Tibial nerve (tissue), 4 donors: ENCODE measurements at places on chromosomes 4 and X. TPM values are rescaled to one million over a fixed set of nuclear protein-coding genes. Genes with fewer than 3 reads are reported as not detected.

DNA sequence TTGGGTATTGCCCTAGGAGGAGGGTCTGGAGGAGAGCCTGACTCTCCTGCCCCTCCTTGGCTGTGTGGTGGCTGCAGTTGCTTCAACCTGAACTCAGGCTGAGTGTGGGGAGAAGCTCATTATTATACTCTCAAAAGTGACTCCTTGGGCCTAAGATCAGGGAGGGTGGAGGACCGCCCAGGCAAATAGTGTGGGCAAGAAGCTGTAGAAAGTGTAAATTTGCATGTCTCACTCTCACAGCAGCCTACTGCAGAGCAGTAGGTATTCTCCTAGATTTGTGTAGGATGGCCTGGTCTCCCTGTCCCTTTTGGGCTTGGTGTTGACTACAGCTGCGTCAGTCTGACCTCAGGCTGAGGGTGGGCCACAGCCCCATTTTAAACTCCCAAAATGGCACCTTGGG is 156.1 kb downstream of the ZNF330 start:
- no peak for DNase-seq
- H3K27me3 ChIP-seq, result no peaks in the 10 kb centered on the region
- no peaks in the 10 kb centered on the region for H3K4me1 ChIP-seq
- H3K36me3 ChIP-seq, result no peaks in the 10 kb centered on the region

DNA sequence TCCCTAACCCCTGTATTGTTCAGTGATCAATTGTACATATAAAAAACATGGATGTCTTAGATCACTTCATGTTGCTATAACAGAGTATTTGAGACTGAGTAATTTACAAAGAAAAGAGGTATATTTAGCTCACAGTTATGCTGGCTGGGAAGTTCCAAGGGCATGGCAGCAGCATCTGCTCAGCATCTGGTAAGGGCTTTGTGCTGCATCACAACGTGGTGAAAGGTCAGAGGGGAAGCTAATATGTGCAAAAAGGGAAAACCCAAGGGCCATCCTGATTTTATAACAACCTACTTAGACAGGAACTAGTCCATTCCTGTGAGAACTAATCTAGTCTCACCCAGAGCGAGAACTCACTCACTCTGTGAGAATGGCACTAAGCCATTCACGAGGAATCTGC is 128.2 kb upstream of the OTUD4 start:
- no peaks in the 10 kb centered on the region for H3K4me1 ChIP-seq
- no peaks in the 10 kb centered on the region for H3K27me3 ChIP-seq
- no peaks in the 10 kb centered on the region for H3K36me3 ChIP-seq
- no peak overlapping the region for H3K4me3 ChIP-seq

DNA sequence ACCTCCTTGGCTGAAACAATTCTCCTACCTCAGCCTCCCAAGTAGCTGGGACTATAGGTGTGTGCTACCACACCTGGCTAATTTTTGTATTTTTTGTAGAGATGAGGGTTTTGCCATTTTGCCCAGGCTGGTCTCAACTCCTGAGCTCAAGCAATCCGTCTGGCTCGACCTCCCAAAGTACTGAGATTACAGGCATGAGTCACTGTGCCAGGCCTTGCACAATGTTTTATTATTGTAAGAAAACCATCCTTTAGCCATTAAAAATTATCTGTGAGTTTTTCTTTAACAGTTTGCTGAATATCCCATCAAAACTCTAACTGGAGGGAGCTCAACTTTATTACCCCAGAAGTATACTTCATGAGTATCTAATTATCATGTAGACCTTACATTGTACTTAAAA is 900.3 kb downstream of the PCDH7 start:
- no peak overlapping the region for H3K4me3 ChIP-seq
- no peaks in the 10 kb centered on the region for H3K4me1 ChIP-seq
- H3K36me3 ChIP-seq, result no peaks in the 10 kb centered on the region
- H3K27me3 ChIP-seq, result no peaks in the 10 kb centered on the region
- no peak for DNase-seq

- no peak for DNase-seq
- no peaks in the 10 kb centered on the region for H3K4me1 ChIP-seq
- H3K27ac ChIP-seq, result no peak overlapping the region
- no peak overlapping the region for H3K4me3 ChIP-seq
- no peaks in the 10 kb centered on the region for H3K27me3 ChIP-seq
- no peaks in the 10 kb centered on the region for H3K36me3 ChIP-seq
Measured at GRCh38 chrX:97260679-97261078, 377.0 kb downstream of the RPA4 start.

DNA sequence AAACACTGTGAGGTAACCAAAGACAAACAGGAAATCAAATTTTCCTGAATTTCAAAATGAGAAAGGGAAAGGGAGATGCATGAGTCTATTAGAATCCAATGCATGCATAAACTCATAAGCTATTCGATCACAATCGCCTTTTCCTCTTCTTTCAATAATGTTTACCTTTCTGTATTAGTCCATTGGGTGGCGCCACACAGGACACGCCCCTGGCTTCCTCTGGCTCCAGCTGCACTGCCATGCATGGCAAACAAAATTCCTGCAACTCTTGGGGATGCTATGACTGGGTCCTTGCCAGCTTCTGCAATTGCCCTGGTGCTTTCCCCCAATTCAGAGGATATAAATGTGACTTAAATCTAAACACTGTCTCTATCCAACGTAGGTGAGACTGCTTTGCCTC is 424.5 kb upstream of the PCDH7 start:
- H3K4me1 ChIP-seq, result no peaks in the 10 kb centered on the region
- no peaks in the 10 kb centered on the region for H3K36me3 ChIP-seq
- DNase-seq, result no peak
- no peak overlapping the region for H3K4me3 ChIP-seq

DNA sequence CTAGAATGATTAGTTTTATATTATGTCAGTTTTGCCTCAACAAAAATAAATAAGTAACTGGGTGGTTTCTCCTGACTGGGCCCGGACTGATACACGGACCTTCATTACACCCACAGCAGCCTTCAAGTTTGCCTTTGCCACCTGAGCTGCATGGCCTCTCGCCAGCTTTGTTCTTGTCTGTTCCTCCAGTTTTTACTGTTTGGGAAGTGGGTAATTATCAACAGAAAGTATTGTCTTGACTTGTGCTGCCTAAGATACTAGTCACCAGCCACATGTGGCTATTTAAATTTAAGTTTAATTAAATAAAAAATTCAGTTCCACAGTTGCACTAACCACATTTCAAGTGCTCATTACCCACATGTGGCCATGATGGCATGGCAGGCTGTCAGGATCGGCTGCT is 74.7 kb upstream of the INTU start:
- no peaks in the 10 kb centered on the region for H3K27me3 ChIP-seq
- no peaks in the 10 kb centered on the region for H3K36me3 ChIP-seq
- H3K27ac ChIP-seq, result no peak overlapping the region
- no peak overlapping the region for H3K4me3 ChIP-seq
- no peak for DNase-seq
- no peaks in the 10 kb centered on the region for H3K4me1 ChIP-seq

- H3K27ac ChIP-seq, result no peak overlapping the region
- H3K4me3 ChIP-seq, result peak overlapping the region; percentile 62
- no peaks in the 10 kb centered on the region for H3K27me3 ChIP-seq
- H3K36me3 ChIP-seq, result no peaks in the 10 kb centered on the region
Measured at GRCh38 chrX:101347859-101348451, 587 bp downstream of the TIMM8A start.

RAB41 gene
- total RNA-seq, result not detected

- no peak for DNase-seq
- H3K27ac ChIP-seq, result peak overlapping the region; percentile 80
- H3K4me1 ChIP-seq, result peaks cover 55% of the 10 kb centered on the region
- no peaks in the 10 kb centered on the region for H3K27me3 ChIP-seq
Measured at GRCh38 chr4:119046263-119046662, 89.4 kb upstream of the MYOZ2 start.

DNA sequence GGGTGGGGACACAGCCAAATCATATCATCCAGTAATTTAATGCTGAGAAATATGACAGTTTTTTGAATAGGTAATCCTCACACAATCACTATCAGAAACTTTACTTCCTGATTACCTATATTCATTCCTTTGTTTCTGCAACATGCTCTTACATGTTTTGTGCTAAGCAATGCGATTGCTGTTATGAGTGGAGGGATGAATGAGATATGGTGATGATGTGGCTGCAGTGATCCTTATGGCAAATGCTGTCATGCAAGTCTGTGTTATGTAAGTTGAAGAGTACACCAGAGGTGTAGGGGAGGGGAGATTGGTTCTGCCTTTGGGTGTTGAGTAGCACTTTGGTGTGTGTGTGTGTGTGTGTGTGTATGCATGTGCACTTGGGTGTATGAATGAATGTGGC is 14.6 kb downstream of the HERC3 start:
- H3K27me3 ChIP-seq, result no peaks in the 10 kb centered on the region
- H3K4me1 ChIP-seq, result peaks cover 20% of the 10 kb centered on the region
- H3K27ac ChIP-seq, result no peak overlapping the region
- H3K4me3 ChIP-seq, result no peak overlapping the region
- no peak for DNase-seq

GRCh38 chr4:6767386-6767747 is 15.2 kb upstream of the KIAA0232 start:
- H3K4me1 ChIP-seq, result peaks cover 11% of the 10 kb centered on the region
- no peak overlapping the region for H3K27ac ChIP-seq
- H3K27me3 ChIP-seq, result no peaks in the 10 kb centered on the region
- no peaks in the 10 kb centered on the region for H3K36me3 ChIP-seq
- no peak for DNase-seq

GRCh38 chr4:13328591-13328990 is 155.5 kb downstream of the RAB28 start:
- no peaks in the 10 kb centered on the region for H3K4me1 ChIP-seq
- no peak for DNase-seq
- no peaks in the 10 kb centered on the region for H3K27me3 ChIP-seq

DNA sequence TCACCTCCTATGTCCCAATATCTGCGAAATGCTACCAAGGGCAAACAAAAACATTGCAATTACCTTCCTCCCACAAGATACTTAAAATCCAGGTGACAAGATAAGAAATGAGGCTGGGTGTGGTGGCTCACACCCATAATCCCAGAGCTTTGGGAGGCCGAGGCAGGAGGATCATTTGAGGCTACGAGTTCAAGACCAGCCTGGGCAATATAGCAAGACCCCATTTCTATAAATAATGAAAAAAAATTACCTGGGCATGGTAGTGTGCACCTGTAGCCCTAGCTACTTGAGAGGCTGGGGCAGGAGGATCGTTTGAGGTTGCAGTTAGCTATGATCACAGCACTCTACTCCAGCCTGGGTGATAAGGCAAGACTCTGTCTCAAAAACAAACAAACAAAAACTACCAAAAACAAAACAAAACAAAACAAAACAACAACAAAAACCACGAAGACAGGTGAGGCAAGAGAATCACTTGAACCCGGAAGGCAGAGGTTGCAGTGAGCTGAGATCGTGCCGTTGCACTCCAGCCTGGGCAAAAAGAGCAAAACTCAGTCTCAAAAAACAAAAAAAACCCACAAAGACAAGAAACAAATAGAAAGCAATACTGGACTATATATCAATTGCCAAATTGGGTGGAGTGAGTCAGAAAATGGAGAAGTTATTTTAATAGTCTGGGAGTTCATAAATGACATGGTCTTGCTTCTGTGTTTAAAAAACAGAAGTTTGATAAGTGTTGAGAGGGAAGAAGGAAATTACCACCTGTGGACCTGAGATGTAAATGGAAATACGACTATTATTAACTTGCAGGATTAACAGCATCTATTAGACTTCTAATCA is 176.5 kb downstream of the FBXW7 start:
- no peaks in the 10 kb centered on the region for H3K27me3 ChIP-seq
- H3K27ac ChIP-seq, result no peak overlapping the region
- H3K4me1 ChIP-seq, result peaks cover 39% of the 10 kb centered on the region

DNA sequence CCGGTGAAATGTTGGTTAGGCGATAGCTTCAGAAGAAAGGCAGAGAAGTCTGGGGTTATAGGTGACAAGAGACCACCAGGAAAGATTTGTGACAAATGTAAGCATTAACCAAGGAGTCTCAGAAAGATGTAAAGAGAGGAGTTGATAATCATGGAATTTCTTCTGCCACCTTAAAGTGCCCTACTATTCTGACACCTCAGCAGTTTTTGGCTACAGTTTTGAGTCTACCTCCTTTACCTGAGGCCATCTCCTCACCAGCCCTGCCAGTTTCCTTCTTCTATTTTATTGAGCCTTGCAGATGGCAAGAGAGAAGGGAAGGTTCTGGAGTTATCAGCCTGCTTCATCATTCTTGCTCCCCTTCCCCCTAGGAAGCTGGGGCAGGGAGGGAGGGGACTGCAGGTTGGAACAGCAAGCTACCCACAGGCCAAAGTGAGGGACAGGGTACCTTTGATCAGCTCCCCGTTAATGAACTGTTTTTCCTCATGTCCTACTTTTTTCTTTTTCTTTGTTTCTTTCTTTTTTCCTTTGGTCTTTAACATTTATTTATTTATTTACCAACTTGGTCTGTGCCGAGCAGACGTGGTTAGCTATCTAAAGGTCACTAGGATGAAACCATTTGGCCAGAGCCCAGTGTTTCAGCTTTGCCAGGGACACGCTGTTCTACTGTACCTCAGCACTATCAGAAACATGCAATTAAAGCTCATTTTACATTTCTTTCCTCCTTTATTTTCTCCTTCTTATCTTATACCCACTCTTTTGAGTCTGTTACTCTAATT is 438.7 kb upstream of the AR start:
- H3K27ac ChIP-seq, result no peak overlapping the region
- H3K36me3 ChIP-seq, result no peaks in the 10 kb centered on the region
- peak; percentile 22 for DNase-seq
- no peaks in the 10 kb centered on the region for H3K4me1 ChIP-seq

DNA sequence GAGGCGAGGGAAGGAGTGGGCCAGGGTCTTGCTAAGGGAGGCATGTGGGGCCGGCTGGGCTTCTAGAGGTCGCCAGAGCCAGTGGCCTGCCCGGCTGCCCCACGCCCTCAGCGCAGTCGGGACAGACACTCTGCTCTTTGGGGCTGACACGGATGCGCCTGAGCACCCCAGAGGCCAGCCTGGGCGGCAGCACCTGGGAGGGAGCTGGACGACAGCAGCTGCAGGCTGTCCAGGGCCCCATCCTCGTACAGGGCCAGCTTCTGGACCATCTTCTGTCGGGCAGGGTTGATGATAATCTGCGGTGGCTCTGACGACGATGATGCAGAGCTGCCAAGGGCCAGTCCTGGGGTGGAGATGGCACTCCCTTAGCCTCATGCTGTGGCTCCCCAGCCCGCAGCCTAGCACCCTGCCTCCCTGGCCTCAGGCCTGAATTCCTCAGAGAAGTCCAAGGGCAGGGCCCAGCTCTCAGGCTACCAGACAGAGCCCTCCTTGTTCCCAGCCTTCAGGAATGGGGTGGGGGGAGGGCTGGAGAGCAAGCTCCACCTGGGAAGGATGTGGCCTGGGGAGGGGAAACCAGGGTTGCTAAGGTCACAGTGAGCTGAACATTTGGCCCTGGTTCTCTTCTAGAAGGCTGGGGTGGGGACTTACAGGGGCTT is 7.2 kb downstream of the IRAK1 start:
- H3K4me3 ChIP-seq, result no peak overlapping the region
- no peaks in the 10 kb centered on the region for H3K36me3 ChIP-seq
- no peaks in the 10 kb centered on the region for H3K27me3 ChIP-seq
- peak overlapping the region; percentile 82 for H3K27ac ChIP-seq
- peaks cover 12% of the 10 kb centered on the region for H3K4me1 ChIP-seq

GRCh38 chr4:145482209-145483037 is 770 bp downstream of the SMAD1 start:
- no peaks in the 10 kb centered on the region for H3K36me3 ChIP-seq
- peak overlapping the region; percentile 90 for H3K27ac ChIP-seq
- peak overlapping the region; percentile 87 for H3K4me3 ChIP-seq

- no peaks in the 10 kb centered on the region for H3K4me1 ChIP-seq
- H3K36me3 ChIP-seq, result no peaks in the 10 kb centered on the region
- no peak for DNase-seq
- H3K27ac ChIP-seq, result no peak overlapping the region
Measured at GRCh38 chr4:27318740-27319139, 458.1 kb downstream of the STIM2 start.

GRCh38 chrX:31706466-31706865 is 634.6 kb upstream of the FTHL17 start:
- no peaks in the 10 kb centered on the region for H3K36me3 ChIP-seq
- no peak overlapping the region for H3K27ac ChIP-seq
- H3K4me3 ChIP-seq, result no peak overlapping the region
- H3K27me3 ChIP-seq, result no peaks in the 10 kb centered on the region
